Activated CD4-positive, CD25-positive, alpha-beta regulatory T cell treated with anti-CD3 and anti-CD28 coated beads, Interleukin-2, amount 50 U/mL, for 16 hours (primary cell): ENCODE measurements at places on chromosomes 1 and 21.

GRCh38 chr1:226631229-226632000 is 82.9 kb downstream of the STUM start:
- no peak for DNase-seq

DNA sequence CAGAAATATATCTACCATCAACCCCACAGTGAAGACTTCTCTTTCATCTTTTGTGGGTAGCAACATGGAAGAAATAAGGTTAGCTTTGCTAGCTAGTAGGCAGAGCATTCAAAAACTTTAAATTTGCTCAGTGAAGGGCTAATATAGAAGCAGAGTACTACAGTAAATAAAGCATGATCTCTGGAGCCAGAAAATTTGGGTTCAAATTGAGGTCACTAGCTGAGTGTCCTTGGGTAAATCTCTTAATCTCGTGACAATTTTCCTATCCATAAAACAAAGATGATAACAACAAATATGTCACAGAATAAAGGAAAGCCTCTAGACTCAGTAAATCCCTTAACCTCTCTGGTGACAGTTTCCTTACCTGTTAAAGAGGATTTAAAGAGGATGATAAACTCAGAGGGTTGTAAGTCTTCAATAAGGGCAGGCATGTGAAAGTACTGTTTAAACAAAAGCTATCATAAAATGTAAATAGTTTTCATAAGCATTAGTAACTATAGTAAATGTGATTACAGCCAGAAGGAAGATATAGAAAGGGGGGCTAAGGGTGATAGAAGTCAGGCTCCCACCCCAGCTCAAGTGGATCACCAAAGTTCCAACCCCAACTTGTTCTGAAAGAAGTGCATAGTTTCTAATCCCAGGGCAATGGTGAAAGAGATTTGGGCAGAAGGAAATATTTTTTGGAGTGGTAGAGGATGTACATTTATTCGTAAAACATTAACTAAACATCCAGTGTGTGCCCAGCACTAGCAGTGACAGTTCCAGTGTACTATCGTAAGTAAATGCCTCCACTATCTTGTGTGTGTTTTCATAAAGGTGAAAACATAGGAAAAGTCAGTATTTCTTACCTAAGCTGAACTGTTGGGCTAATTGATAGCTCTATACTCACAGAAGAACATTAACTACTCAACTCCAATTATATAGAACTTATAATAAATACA is 24.8 kb downstream of the TM2D1 start:
- no peak for DNase-seq

DNA sequence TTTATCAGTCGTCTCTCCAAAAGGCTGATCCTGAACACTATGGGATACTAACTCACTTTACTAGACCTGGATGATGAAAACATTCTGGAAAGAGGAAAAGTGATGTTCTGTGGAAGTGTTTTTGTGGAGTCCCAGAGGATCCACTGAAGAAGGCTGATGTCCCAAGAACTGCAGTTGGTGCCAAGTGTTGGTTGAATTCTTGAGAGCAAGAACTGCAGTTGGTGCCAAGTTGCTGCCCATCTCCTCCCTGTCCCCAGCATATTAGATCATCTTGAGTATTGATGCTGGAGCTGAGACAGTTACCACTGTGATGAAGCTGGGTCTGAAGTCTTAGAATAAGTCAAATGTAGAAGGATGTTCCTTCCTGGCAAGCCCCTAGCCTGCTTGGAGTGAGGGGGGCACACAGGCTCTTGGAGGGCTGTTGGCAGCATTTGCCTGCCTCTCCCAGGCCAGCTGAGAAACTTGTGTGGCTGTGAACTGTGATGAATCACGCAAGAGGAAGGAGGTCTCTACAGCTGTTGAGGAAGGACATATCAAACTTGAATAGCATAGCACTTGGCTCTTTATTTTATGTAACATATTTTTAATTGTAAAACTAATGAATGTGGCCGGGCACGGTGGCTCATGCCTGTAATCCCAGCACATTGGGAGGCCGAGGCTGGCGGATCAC is 48.1 kb downstream of the DNAJC6 start:
- DNase-seq, result no peak

GRCh38 chr1:184539580-184539979 is 152.8 kb downstream of the C1orf21 start:
- DNase-seq, result no peak

DNA sequence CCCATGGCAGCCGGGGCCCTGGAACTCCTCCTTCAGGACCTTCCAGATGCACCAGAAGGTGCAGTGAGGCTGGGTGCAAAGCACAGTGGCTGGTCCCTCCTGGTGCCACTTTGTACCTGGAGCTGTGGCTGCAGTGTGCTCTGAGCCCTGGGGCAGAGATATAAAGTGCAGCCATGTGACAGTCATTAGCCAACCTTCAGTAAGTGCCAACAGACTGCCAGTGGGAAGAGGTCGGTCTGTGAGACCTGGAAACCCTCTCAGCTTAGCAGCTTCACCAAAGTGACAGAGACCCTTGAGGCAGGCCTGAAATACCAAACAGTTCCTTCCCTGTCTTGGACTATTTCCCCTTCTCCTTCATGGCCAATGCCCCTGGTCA is 26.7 kb upstream of the NGF start:
- DNase-seq, result no peak

- no peak for DNase-seq
Observed at GRCh38 chr1:58768971-58769808, 14.7 kb downstream of the JUN start.

DNA sequence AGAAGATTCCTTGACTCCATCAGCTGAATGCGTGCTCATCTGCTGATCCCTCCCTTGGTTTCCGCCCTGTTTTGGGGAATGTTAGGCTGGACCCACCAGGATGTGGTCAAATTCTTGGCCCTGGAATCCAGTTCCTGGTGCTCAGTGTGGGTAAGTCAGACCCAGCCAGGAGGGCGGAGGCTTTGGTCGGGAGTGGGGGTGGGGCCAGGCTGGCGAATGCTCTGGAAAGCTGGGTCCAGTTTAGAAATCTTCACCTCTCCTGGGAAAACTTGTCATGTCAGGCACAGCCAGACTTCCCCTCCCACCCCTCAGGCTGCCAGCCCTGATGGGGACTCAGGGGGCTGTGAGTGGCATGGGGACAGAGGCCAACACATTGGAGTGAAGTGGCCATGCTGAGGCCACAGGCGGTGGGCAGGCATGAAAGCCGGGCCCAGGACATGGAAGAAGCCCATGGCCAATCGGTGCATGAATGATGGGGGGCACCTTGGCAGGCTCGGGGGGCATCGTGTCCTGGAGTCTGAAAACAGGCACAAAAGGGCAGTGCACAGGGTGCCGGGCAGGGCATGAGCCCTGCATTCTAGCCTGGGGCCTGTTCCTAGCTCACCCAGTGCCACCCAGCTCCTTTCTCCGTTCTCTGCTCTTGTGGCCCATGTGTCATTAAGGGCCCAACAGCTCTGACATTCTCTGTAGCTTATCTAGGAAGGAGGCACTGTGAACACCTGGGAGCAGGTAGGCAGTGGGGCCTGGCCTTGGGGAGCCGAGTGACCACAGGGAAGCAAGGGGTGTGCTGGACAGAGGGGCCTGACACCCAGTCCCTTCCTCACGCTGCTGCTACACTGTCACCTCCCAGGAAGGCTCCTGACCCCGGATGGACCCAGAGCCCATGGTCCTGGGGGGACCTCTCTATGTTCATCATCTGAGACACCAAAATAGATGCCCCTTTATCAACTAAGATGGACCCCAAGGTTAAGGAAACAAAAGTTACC is 14.6 kb upstream of the PADI1 start:
- no peak for DNase-seq

DNA sequence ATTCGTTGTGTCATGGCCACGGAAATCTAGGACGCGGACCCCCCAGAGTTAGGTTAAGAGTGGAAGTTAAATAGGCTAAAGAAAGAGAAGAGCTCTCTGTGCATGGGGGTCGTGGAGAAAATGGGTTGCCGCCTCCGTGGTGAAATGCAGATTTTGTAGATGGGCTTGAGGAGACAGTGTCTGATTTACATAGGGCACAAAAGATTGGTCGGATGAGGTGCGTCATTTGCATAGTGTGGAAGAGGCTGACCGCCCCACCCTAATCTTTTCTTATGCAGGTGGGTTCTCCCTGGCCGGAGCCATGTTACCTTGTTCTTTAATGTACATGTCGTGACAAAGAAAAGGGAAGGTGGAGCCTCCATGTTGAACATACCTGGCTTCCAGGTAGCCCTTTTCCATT is 14.3 kb upstream of the SLC5A9 start:
- DNase-seq, result no peak

DNA sequence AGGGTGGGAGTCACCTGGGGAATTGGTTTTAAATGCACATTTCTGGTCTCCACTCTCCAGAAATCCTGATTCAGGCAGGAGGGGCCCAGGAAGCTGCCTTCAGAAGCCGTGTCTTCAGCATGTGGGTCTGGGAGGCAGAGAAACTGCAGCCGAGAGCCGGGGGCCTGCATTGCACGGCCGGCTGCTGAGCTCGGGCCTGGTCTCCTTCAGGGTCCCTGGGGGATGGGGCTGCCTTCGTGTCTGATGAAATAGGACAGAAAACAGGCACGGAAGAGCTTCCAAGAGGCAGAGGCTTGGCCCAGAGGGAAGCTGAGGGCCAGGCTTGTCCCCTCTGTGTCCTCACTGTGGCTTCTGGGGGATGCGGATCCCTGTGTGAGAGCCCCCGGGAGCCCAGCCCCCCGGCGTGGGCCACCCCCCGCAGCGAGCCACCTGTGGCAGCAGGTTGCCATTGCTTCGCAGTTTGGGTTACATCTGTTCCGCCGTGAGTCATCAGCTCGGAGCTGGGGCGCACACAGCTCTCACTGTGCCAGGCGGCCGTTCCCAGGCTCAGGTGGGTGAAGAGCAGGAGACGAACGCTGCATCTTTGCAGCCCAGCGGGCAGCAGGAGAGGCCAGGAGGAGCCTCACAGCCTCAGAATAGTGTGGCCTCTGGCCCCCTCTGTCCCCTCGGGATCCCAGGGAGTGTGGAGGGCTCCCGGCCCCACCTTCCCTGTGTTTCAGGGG is 72.4 kb downstream of the AJAP1 start:
- no peak for DNase-seq

DNA sequence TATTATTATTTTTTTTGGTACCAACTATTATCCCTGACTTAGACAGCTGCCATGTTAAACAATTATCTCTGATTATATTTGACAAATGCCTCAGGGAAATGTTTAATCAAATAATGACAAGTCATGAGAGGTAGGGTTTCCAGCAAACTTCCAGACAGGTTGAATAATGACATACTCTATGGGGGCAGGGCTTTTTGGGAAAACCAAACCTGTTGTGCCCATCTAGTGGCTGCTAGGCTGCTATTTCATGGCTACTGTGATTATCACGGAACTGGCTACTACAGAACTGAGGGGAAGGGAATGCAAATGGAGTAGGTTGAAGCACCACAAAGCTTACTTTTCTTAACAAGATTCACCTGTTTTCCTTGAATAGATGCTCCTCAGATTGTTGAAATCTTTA is 77.6 kb downstream of the DUSP10 start:
- DNase-seq, result no peak

DNA sequence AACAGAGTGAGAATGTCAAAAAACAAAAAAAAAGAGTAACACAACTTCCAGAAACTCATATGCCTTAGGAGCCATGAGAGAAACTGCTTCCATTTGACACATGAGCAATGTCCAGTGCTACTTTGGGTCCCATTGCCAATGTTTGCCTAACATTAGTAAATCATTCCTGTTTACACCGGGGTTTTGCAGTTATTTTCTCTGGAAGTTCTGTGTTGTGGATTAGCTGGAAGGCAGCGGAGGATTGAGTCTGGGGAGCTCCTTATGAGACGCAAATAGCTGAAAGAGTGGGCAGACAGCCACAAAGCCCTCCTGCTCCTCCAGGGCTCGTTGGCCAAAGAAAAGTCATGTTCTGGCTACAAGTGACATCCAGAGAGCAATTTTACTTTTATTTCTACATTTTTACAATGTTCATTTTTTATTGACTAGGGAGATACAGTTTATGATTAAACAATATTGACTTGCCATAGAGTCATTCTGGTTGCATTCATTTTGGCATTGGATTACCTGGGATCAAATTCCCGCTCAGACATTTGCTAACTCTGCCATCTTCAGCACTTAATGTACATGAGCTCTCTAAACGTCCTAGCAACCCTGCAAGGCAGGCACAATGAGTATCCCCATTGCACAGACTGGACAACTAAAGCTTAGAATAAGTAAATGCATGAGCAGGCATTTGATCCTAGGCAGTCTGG is 66.4 kb upstream of the GALNT2 start:
- DNase-seq, result no peak

DNA sequence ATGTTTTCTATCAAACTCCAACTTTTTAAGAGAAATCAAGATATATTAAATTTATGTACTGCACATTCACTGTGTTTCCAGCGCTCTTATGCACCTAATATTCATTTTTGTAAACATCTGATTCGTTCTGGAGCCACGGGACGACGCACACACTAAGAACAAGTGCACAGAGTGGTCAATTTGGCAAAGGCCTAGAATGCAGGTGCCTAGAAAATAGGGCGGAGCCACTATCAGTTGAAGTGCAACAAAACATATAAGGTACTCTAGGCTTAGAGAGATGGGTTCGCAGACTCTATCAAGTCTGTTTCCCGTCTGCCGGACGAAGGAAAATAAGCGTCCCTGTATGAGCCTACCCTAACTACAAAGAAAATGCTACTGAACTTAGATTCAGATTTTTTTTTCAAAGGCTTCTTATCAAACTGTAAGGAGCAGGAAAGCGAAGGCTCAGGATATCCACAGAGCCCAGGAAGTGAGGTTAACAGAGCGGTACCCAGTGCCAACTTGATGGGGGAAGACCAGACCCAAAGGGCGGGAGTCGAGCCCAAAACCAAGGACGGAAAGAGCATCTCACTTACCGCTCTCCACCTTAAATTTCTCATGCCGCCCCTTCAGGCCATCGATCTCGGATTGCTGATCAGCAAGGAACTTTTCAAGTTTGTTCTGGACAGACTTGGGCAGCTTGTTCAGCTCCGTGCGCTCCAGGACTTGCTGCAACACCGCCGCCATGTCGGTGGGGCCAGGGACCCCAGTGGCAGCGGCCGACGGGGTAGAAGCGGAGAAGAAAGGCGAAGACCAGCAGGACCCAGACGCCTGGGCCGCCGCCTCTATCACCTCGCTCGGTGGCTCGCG is 526 bp downstream of the TPR start:
- DNase-seq, result peak; percentile 20

DNA sequence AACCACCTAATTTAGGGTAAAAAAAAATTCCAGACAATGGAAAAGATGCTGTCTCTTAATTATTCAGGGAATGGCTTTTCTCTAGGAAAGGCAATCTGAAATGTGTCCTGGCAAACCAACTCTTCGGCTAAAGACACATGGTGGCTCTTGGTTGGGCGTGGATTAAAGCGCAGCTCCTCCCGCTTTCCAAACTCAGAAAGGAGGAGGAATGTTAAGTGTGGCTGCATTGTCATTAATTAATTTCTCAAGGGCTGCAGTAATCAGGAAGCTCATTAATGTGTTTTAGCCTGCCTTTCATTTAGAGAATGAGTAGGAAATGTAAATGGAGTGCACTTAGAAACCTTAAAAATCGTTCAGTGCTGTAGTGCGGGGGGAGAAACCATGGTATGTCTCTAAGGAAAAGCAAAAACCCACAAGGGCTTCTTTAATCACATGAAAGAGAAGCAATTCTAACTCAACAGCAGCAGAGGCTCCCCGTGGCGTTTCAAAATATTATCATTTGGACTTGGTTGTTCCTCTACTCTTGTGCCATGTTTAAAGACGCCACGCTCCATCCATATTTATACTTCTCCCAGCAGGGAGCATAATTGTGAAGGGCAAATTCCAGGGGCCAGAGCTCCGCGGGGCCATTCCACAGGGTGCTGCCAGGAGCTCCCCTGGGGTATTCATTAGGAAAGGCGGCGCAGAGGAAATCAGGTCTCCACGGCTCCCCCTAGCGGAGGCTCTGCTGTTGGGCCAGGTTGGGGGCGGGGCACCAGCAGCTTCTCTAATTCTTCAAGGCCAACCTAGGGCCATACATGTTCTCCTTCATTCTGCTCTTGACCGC is 91.9 kb upstream of the SSX2IP start:
- DNase-seq, result peak; percentile 33
